ENCODE measurements at places on chromosomes 16 and 17.

- DNase-seq: no peak
Measured at GRCh38 chr17:11720816-11721215, 122.5 kb downstream of the DNAH9 start.

DNA sequence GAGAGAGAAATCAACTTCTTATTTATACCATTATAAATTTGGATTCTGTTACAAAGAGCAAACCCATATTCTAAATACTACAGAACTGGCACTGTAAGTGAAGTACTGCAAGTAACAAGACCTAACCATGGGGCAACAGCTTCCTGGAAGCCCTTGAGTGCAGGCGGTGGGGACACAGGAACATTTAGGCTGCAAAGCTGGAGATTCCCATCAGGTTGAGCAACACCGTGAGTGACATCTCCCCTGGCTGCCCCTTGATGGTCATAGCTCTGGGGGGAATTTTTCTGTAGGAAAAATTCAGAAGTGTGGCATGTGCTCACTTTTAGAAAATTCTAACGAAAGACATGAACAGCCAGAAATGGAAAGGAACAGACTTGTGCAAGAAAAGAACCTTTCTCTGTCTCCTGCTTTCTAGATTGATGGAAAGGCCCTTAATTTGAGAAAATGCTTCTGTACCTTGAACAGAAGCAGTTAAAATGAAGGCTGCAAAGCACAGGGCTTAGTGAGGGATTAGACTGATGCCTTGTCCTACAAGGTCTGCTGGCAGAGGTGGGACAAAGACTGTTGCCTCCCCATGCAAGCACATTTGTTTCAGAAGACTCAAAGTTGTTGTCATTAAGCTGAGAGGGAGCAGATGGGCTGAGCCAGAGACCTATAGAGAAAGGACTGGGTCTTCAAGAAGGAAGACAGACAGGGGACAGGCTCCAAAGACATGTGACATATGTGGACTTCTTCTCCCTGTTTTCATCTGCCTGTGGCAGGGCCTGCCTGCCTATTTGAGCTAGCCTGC is 380.8 kb downstream of the SLC39A11 start:
- no peak for DNase-seq

- no peak for DNase-seq
Measured at GRCh38 chr17:60514500-60514899, 11.5 kb downstream of the APPBP2 start.

GRCh38 chr17:17205368-17206123 is 587 bp downstream of the PLD6 start:
- peak; percentile 66 for DNase-seq

DNA sequence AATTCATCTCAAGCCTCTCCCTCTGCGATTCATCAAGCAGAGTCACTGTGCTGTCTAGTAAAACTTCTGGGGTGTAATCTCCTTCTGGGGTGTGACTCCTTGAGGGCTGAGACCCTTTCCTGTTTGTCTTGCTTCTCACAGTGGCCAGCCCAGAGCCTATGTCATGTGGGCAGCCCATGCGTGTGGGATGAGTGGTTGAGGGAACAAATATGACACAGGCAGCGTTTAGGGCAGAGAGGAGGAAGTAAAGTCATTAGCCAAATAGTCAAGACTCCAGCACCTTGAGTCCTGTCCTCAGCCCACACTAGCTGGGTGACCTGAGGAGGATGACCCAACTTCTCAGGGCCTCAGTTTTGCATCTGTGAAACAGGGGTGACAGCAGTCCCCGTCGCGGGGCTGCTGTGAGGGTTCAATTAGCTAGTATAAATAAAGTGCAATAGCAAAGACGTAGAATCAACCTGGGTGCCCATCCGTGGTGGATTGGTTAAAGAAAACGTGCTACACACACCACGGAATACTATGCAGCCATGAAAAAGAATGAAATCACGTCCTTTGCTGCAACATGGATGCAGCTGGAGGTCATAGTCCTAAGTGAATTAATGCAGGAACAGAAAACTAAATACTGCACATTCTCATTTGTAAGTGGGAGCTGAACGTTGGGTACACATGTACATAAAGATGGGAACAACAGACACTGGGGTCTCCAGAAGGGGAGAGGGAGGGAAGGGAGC is 4.5 kb upstream of the ITGAX start:
- DNase-seq: no peak

- DNase-seq: no peak
Measured at GRCh38 chr16:11752856-11753255, 10.2 kb upstream of the TXNDC11 start.

GRCh38 chr17:80983545-80983944 is 8.1 kb upstream of the CHMP6 start:
- DNase-seq: no peak

DNA sequence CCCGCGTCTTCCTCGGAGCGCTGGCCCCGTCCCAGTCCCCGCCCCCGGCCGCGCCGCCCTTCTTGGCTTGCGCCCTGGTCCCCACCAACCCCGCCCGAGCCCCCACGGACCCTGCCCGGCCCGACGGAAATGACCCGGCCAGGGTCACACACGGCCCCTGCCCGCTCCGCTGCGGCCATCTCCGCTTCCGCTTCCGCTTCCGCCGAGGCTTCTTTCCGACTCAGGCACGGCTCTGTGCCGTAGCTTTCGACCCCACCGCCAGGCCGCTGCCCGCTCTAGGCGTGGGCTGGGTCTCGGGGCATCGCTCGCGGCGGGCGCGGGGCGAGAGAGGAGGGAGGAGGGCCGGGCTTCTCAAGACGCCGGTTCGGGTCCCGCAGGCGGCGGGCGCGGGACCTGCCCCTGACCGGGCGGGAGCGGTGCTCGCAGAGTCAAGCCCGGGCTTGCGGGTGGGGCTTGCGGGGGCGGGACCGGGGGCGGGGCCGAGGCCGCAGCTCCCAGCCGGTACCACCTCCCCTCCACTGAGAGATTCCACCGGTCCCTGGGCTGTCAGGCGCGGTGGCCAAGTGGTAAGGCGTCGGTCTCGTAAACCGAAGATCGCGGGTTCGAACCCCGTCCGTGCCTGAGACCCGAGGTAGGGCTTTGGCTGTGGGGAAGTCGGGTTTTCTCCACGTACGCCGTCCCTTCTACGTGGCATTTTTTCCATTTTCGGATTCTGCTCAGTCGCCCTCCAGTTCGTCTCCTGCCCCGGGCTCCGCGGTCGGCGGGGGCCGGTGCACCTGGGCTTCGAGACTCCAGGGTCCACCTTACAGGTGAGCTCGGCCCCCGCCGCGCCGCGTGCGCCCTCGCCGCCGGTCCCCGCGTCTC is 158.3 kb downstream of the RAB11FIP4 start:
- DNase-seq: peak; percentile 97

- DNase-seq: no peak
Measured at GRCh38 chr16:75065521-75066149, 50.9 kb downstream of the LDHD start.

- no peak for DNase-seq
Measured at GRCh38 chr16:29992344-29992967, 3.0 kb downstream of the HIRIP3 start.

GRCh38 chr16:14509055-14509454 is 121.0 kb downstream of the PARN start:
- DNase-seq: no peak

DNA sequence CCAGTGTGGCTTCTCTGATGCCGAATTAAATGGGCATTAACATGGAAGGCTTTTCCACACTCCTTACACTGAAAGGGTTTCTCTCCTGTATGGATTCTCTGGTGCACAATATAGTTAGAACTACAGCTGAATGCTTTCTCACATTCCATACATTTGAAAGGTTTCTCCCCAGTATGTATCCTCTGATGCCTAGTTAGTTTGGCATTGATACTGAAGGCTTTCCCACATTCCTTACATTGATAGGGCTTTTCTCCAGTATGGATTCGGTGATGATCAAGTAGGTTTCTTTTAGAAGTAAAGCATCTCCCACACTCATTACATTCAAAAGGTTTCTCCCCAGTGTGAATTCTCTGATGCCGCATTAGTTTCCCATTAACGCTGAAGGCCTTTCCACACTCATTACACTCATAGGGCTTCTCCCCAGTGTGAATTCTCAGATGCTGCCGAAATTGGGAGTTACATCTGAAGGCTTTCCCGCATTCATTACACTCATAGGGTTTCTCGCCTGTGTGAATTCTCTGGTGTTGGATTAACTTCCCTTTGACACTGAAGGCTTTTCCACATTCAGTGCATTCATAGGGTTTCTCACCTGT is 6.5 kb upstream of the TLE7 start:
- no peak for DNase-seq

DNA sequence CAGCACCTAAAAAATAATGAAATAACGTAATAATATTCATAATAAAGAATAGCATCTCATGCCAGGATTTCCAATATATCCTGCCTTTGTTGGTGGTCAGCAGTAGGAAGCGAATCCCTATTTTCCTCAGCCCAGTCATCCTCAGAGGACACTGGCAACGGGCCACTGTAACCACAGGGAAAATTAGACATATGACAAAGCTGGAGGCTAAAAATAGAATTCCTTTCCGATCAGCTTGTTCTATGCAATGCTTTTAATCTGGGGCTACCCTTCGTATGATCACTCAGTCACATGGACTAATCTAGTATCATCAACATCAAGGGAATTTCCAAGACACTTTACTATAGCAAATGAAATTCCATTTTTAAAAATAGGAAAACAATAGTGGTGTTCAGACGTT is 246.9 kb upstream of the KCNJ16 start:
- no peak for DNase-seq

- no peak for DNase-seq
Measured at GRCh38 chr17:40514013-40514875, 12.8 kb upstream of the TNS4 start.

Data from retina (tissue), 1 donor.